Uterus (tissue), 4 donors: ENCODE measurements at places on chromosomes 16 and 17.

- peak; percentile 27 for DNase-seq
These were observed 670 bp downstream of the TNFSF12 start for GRCh38 chr17:7549401-7550055.

DNA sequence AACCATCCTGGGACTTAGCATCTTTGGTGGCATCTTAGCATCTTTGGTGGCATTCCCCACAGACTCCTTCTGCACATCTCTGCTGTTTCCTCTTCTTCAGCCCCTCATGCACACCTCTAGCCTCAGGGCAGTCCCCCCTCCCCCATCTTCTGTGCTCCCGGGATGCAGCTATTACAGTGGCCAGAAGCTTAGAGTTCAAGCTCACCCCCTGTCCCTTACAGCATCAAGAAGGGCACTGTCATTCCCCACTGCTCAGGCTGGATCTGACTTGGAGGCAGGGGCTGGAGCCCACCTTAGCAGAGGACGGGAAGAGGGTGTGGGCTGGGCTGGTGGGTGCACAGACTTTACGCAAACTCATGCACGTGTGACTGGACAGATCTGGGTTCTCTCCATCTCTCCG is 650 bp downstream of the EPN3 start:
- DNase-seq: no peak

DNA sequence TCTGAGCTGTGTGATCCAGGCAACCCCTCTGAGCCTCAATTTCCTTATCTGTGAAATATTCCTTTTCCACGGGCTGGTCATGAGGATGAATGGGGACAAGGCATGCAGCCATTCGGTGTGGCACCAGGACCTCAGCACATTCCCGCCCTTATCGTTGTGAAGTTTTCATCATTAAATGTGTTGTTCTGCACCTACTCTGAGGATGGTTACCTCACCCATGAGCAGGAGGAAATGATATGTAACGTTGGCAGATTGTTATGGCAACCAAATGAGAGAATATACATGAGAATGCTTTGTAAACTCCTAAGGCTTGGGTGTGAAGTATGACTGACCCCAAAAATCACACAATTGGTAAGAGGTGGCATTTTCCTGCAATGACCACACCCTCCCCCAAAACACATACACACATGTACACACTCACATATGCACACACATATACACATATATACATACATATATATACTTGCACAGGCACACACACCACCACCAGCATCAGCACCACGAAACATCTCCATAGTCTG is 39.5 kb downstream of the SMARCE1 start:
- DNase-seq: no peak

DNA sequence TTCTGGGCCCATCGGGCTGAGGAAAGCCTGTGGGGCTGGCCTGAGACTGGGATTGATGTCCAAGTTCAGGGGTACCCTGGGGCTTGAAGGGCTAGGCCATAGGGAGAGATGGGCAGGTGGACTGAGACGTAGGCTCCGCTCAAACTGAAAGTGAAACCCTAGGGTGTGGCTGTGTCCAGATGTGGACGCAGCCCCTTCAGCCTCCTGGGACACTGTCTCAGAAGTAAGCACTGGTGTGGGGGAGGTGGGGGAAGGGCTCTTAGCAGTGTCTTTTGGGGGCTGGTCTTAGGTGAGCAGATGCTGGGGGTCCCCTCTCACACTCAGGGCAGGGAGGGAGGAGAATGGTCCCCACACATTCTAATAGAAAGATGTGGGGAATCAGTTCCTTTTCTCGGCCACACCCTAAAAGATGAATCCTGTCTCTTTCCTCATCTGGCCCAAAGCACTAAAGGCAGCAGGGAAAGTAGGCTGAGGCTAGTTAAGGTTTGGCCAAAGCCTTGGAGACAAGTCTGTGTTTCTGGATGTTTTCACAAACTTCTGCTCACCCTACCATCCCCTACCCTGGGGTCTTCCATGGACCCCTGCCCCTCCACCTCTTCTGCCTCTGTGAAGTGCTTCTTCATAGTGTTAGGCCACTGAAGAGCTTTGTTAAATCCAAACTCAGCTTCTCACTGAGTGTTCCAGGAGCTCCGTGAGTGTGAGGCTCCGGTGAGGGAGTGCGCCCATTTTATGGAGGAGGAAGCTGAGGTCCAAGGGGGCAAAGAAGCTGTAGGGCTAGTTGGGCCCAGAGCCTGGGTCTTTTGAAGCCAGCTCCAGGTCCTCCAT is 5.6 kb downstream of the FMNL1 start:
- DNase-seq: no peak

DNA sequence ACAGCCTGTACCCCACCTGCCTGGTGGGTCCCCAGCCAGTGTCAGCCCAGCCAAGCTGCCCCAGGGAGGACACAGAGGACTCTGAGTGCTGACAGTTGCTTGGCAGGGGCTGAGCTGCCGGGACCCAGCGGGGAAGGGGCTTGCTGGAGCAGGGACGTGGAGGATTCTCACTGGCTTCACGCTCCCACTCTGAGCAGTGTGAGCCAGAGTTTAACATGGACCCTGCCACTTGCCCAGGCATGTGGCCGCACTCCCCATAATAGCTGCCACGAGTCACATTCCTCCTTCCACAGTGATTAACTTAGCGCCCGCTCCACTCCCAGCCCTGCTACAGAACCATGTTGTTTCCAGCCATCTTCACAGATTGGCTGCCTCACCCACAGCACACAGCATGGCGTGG is 31.2 kb downstream of the SREBF1 start:
- no peak for DNase-seq

- no peak for DNase-seq
These were observed 108.0 kb downstream of the VPS53 start for GRCh38 chr17:606508-607250.

- peak; percentile 86 for DNase-seq
These were observed 1.4 kb upstream of the VAMP2 start for GRCh38 chr17:8163978-8164814.

- DNase-seq: peak; percentile 43
These were observed 7.9 kb upstream of the MT2A start for GRCh38 chr16:56600398-56600999.

GRCh38 chr17:8104911-8105310 is 13.4 kb downstream of the ALOXE3 start:
- no peak for DNase-seq

DNA sequence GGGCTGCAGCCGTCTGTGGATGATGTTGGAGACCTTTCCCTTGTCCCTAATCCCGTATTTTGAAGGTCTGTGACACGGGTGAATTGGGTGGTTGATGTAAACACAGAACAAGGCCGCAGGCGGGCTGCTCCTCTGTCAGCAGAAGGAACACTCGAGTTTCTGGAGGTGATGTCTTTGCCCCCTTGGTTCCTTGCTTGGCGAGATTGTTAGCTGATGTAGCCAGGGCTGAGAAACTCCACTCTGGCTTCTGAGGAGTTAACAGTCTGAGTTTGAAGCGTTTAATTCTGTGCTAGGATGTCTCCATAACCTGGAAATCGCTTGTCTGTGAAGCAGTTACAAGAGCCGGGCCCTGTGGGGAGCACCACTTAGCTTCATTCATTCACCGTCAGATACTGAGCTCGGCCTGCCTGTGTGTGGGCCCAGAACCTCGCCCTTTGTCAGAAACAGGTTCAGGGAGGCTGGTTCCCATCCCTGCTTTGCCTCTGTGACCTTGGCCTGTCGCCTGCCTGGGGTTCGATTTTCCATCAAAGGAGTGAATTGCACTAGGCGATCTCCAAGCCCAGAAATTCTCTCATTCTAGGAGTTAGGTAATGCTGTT is 1.3 kb downstream of the MAPK8IP3 start:
- no peak for DNase-seq

- no peak for DNase-seq
These were observed 18.5 kb upstream of the CDH1 start for GRCh38 chr16:68718590-68718989.

DNA sequence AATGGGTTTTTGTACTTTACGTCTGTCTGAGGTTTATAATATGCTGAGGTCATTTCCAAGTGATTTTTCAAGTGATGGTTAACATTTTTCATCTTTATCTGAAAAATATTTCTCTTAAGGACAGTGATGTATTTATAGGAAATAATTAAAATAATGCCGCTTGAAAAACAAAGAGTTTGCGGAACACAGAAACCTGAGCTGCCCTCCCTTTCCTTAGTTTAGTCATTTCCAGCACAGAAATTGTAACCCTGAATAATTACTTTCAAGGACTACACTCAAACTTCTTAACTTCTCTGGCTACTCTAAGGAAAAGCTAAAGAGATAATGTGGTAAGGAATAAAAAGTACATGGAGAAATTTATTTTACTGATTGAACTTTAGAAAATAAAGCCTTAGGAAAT is 54.6 kb downstream of the MRTFB start:
- DNase-seq: no peak

- no peak for DNase-seq
These were observed 15.0 kb downstream of the MRM1 start for GRCh38 chr17:36616061-36617029.

- DNase-seq: no peak
These were observed 43.9 kb downstream of the RAI1 start for GRCh38 chr17:17725011-17725751.

DNA sequence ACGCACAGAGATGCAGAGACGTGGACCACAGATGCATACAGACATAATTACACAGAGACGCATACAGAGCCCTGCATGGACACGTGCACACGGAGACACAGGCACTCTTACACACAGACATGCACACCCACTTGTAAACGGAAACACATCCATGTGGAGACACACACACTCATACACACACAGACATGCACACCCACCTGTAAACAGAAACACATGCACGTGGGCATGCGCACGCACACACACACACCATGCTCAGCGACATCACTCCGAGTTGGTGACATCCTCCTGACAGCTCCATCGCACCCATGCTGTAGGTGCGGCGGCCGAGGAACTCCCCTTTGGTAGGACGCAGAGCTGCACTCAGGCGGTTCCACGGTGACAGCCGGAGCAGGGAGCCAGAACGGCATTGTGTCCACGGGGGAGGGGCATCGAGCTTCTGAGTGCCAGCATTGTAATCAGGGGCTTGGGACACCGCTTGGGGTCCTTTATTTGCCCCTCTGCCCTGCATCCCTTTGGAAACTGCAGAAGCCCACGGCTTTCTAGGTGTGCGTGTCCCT is 233.5 kb downstream of the RBFOX3 start:
- DNase-seq: no peak
